Spinal cord (tissue), 10 donors: ENCODE measurements at places on chromosomes 1 and 21. TPM values are rescaled to one million over a fixed set of nuclear protein-coding genes. Genes with fewer than 3 reads are reported as not detected.

DNA sequence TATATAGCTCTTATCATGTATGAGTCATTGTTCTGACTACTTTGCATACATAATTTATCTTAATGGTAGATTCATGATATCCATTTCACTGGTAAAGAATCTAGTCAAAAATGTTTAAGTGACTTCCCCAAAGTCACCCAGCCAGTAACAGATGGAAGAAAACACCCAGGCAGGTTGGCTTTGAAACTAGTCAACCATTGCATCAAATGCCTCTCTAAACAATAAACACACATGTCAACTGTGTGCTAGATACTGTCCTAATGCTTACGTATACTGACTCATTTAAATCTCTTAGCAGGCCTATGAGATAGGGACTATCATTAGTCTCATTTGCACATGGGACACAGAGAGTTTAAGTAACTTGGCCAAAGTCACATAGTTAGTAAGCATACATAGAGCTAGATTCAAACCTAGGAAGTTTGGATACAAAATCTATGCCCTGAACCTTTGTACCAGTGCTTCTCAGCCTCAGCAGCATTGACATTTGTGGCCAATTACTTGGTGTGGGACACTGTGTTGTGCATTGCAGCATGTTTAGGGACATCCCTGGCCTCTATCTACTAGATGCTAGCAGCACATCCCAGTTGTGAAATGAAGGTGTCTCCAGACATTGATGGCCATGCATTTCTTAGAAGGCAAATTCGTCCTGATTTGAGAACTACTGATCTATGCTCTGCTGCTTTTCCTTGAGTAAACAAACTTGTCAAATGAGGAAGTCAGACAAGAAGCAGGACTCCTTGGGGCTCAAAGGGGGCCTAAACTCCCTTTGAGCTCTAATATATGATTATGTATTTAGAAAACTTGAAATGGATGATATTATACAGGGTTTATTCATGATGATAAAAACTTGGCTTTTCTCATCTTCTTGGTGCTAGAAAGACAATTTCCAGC, 316.3 kb downstream of the KCNH1 start:
- DNase-seq: no peak
- no peaks in the 10 kb centered on the region for H3K36me3 ChIP-seq
- no peaks in the 10 kb centered on the region for H3K27me3 ChIP-seq

Gene CD2
- total RNA-seq: not detected

Gene PTGER3
- total RNA-seq: 7.0 TPM

Gene S100A12
- total RNA-seq: 87.6 TPM

Gene S100A8
- total RNA-seq: 8.3 TPM
